ENCODE measurements at places on chromosomes 12 and 14.

DNA sequence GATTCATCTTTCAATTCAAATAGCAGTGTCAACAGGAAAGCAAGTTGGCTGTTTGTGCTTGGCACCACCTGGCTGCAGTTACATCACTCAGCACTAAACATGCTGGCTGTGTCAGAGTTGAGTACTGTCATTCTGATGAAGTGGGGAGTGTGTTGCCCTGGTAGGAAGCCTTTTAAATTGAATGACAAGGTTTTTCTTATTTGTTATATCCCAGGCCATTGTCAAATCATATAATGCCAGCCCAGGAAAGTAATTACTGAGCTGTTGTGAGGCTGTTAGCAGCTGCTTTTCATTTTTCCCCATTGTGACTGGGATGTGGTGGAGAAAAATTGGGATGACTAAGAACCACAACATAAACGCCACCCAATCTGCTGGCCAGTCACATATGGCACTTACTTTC lies 106.5 kb upstream of the PRKD1 start:
- no peaks in the 10 kb centered on the region for H3K4me1 ChIP-seq
- no peak overlapping the region for H3K27ac ChIP-seq
- H3K4me3 ChIP-seq, result no peak overlapping the region
- no peak for DNase-seq

DNA sequence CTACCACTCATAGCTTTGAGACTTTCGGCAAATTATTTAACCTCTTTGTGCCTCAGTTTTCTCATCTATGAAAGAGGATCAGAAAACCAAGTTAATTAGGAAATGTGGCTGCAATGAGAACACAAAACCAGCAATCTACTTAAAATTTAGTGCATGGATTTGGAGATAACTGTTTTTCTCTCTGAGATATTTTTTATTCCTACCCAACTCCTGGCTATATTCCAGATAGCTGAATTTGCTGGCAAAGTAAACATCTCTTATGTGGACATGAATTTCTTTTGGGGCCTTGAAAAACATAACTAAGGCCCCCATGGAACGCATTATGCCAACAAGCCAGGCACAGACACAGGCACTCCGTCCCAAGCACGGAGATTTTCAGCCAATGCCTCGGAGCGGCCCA lies 53.4 kb upstream of the FOXN3 start:
- no peaks in the 10 kb centered on the region for H3K36me3 ChIP-seq
- no peak overlapping the region for H3K27ac ChIP-seq
- peaks cover 10% of the 10 kb centered on the region for H3K4me1 ChIP-seq
- H3K4me3 ChIP-seq, result no peak overlapping the region
- no peak for DNase-seq

DNA sequence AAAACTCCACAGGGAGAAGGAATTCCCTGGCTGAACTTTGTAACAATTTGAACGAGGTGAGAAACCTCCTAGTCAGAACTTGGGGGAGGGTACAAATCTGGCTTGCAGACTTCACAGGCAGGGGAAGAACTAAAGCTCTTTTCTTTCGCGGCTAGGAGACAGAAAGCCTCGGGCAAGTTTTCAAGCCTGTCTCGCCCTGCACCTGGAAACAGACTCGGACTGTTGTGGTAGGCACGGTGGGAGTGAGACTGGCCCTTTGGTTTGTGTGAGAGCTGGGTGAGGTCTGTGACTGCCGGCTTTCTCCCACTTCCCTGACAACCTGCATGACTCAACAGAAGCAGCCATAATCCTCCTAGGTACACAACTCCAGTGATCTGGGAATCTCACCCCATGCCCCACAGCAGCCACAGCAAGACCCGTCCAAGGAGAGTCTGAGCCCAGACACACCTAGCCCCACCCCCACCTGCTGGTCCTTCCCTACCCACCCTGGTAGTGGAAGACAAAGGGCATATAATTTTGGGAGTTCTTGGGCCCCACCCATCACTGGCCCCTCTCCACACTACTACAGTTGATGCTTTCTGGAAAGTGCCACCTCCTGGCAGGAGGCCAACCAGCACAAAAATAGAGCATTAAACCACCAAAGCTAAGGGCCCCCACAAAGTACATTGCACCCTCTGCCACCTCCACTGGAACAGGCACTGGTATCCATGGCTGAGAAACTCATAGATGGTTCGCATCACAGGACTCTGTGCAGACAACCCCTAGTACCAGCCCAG lies 102.7 kb upstream of the ST8SIA1 start:
- H3K27me3 ChIP-seq, result no peaks in the 10 kb centered on the region
- no peaks in the 10 kb centered on the region for H3K36me3 ChIP-seq
- DNase-seq, result no peak
- no peak overlapping the region for H3K27ac ChIP-seq
- H3K4me3 ChIP-seq, result no peak overlapping the region
- peaks cover 6% of the 10 kb centered on the region for H3K4me1 ChIP-seq

- peaks cover 11% of the 10 kb centered on the region for H3K4me1 ChIP-seq
- H3K27me3 ChIP-seq, result peaks cover 32% of the 10 kb centered on the region
- H3K27ac ChIP-seq, result no peak overlapping the region
- no peak overlapping the region for H3K4me3 ChIP-seq
- DNase-seq, result no peak
These were observed 28.3 kb downstream of the MMAB start for GRCh38 chr12:109544955-109545531.

- DNase-seq, result no peak
- no peaks in the 10 kb centered on the region for H3K36me3 ChIP-seq
- no peaks in the 10 kb centered on the region for H3K4me1 ChIP-seq
- peaks cover 10% of the 10 kb centered on the region for H3K27me3 ChIP-seq
- H3K4me3 ChIP-seq, result no peak overlapping the region
These were observed 153.7 kb upstream of the SRRM4 start for GRCh38 chr12:118827606-118828005.

DNA sequence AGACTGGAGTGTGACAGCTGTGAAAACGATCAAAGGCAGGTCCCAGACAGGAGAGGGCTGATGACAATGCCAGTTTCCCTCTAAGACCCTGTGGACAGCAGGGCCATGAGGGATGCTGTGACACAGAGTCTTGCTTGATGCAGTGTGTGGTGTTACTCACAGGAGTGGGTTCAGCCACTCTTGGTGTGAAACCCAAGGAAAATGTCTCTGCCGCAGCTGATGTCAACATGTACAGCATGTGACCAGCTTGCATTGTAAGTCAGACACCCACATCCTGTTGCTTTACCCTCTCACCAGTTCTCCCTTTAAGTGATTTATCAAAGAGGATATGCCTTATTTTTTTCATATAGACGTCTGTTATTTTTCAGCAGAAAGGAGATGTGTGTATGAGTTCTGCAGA lies 268.6 kb downstream of the BTG1 start:
- no peak overlapping the region for H3K27ac ChIP-seq
- H3K36me3 ChIP-seq, result no peaks in the 10 kb centered on the region
- no peak overlapping the region for H3K4me3 ChIP-seq
- H3K27me3 ChIP-seq, result no peaks in the 10 kb centered on the region

DNA sequence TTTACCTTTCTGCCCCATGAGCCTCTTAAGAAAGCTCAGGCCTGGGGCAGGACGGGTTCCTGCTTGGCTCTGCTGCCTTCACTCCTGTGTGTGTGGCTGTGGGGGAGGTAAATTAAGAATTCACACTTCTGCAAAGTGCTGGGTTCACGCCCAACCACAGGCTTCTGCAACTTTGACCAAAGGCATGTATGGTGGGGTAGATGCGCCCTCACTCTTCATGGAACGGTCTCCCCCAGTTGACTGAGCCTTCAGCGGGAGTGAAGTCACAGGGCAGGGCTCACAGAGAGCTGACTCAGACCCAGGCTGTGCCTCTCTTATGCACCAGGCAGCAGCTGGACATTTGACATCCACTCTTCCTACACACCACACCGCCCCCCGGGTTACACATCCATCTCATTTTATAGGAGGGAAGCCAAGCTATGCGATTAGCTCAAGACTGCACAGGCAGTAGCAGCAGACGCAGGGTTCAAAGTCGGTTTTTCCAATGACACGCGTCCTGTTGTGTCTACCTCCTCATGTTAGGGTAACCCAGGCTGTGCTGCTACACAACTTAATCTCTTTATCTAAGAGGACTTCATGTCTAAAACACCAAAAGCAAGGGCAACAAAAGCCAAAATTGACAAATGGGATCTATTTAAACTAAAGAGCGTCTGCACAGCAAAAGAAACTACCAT lies 15.4 kb upstream of the BCL11B start:
- peaks cover 82% of the 10 kb centered on the region for H3K27me3 ChIP-seq
- H3K27ac ChIP-seq, result no peak overlapping the region
- no peak for DNase-seq
- no peaks in the 10 kb centered on the region for H3K4me1 ChIP-seq
- no peak overlapping the region for H3K4me3 ChIP-seq

- H3K36me3 ChIP-seq, result no peaks in the 10 kb centered on the region
- H3K27me3 ChIP-seq, result no peaks in the 10 kb centered on the region
- DNase-seq, result no peak
- H3K4me3 ChIP-seq, result no peak overlapping the region
These were observed 223.4 kb upstream of the BTG1 start for GRCh38 chr12:92369056-92369455.

DNA sequence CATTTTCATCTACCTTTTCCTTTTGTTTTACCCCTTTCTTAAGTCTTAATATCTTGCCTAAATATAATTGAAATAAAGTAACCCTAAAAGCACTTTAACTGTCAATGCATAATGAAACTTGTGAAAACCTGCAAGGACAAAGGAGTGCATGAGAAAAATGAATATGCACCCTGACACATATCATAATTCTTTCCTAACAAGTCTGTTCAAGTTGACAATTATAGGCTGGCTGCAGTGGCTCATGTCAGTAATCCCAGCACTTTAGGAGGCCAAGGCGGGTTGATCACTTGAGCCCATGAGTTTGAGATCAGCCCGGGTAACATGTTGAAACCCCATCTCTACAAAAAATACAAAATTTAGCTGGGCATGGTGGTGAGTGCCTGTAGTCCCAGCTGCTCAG lies 65.4 kb downstream of the FGD6 start:
- peaks cover 3% of the 10 kb centered on the region for H3K36me3 ChIP-seq
- DNase-seq, result no peak
- H3K27me3 ChIP-seq, result no peaks in the 10 kb centered on the region
- no peak overlapping the region for H3K4me3 ChIP-seq
- no peak overlapping the region for H3K27ac ChIP-seq

- no peaks in the 10 kb centered on the region for H3K36me3 ChIP-seq
- H3K4me3 ChIP-seq, result no peak overlapping the region
- H3K4me1 ChIP-seq, result no peaks in the 10 kb centered on the region
These were observed 1419.4 kb downstream of the FSCB start for GRCh38 chr14:43087666-43088065.

DNA sequence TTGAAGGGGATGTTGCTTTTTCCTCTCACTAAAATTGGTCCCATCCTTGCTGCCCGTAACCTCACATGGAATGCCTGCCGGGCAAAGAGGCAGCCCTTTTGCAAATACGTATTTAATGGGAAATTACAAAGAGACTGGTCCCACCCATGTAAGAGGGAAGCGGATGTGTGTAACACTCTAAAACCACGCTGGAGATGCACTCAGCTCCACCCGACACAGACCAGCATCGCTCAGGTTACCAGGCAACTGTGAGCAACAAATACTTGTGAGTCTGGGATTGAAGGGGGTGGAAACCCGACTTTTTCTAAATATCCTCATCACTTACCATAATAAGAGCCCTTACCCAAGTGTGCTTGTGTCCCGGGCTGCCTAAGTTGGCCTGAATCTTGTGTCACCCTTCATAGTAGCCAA lies 47.7 kb downstream of the ELK3 start:
- H3K27me3 ChIP-seq, result no peaks in the 10 kb centered on the region
- no peak overlapping the region for H3K4me3 ChIP-seq
- H3K27ac ChIP-seq, result peak overlapping the region; percentile 86

- no peak overlapping the region for H3K4me3 ChIP-seq
- DNase-seq, result no peak
- no peaks in the 10 kb centered on the region for H3K36me3 ChIP-seq
- H3K4me1 ChIP-seq, result peaks cover 26% of the 10 kb centered on the region
- H3K27ac ChIP-seq, result no peak overlapping the region
- H3K27me3 ChIP-seq, result no peaks in the 10 kb centered on the region
These were observed 211.1 kb upstream of the DAAM1 start for GRCh38 chr14:58977366-58977765.

- H3K36me3 ChIP-seq, result no peaks in the 10 kb centered on the region
- H3K27ac ChIP-seq, result peak overlapping the region; percentile 71
- H3K4me3 ChIP-seq, result no peak overlapping the region
These were observed 8.4 kb upstream of the RIPK3 start for GRCh38 chr14:24348186-24348585.

DNA sequence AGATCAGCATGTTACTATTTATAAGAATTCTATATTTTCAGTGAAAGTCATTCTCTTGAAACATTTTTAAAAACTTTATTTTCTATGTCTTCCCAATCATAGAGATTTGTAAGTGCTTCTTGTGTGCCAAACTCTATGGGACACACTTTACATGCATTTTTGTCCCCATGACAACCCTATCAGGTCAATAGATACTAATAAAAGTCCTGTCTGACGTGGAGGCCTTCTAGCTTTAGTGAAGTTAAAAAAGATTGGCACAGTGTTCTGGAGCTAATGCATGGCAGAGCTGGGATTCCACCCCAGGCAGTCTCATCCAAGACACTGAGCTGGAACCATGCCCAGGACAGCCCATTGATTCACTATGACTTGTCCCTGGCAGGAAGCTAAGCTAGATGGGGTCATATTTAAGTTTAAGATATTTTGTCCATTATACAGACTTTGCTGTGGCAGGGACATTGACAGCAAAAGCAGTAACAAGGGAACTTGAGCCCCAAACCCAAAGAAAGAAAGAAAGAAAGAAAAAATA lies 28.1 kb downstream of the TTC6 start:
- peaks cover 9% of the 10 kb centered on the region for H3K4me1 ChIP-seq
- DNase-seq, result no peak
- no peaks in the 10 kb centered on the region for H3K36me3 ChIP-seq
- H3K27ac ChIP-seq, result no peak overlapping the region
- no peak overlapping the region for H3K4me3 ChIP-seq
- H3K27me3 ChIP-seq, result peaks cover 77% of the 10 kb centered on the region

DNA sequence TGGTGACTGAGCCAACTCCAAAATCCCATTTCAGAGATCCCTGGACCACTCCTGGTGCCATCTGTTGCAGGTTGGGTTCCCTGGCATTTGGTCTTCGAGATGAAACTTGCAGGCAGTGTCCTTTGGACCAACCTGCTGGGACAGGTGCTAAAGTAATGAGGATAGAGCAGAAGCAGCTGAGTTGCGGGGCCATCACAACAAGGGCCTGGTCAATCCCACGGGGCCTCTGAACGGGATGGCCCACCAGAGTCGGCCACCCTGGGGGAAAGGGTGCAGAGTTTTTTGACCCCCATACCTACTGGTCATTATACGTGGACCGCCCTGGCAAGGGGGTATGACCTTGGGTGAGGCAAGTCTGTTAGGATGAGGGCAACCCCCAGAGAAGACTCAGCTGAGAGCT lies 39.3 kb downstream of the DLK1 start:
- no peak overlapping the region for H3K27ac ChIP-seq
- no peak for DNase-seq
- no peak overlapping the region for H3K4me3 ChIP-seq
- H3K4me1 ChIP-seq, result no peaks in the 10 kb centered on the region
- H3K27me3 ChIP-seq, result peaks cover 88% of the 10 kb centered on the region

DNA sequence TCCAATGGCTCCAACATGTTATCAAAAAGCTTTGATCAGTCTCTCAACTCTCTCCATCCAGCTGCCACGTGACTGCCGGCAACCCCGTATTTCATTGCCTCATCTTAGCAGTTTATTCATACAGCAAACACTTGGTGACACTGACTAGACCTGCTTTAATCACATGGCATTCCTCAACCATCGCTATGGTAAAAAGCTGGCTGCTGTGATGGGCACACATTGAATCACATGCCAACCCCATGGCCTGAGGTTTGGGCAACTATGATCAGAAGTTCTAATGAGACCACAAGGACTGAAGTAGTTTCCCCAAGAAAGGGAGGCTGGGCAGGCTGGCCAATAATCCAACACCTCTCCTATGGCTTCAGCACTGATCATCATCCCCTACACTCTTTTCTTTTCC lies 40.6 kb upstream of the TAS2R42 start:
- no peaks in the 10 kb centered on the region for H3K4me1 ChIP-seq
- no peaks in the 10 kb centered on the region for H3K36me3 ChIP-seq
- no peak overlapping the region for H3K4me3 ChIP-seq
- no peak overlapping the region for H3K27ac ChIP-seq
- no peak for DNase-seq
